IPS-NIHi11 (cell line): ENCODE measurements at places on chromosomes 6 and 20.
A peak's percentile ranks its signal among the peaks of the same experiment; 100 is the strongest.

GRCh38 chr20:19947611-19948264 is 69.4 kb upstream of the NAA20 start:
- DNase-seq: peak; percentile 54

DNA sequence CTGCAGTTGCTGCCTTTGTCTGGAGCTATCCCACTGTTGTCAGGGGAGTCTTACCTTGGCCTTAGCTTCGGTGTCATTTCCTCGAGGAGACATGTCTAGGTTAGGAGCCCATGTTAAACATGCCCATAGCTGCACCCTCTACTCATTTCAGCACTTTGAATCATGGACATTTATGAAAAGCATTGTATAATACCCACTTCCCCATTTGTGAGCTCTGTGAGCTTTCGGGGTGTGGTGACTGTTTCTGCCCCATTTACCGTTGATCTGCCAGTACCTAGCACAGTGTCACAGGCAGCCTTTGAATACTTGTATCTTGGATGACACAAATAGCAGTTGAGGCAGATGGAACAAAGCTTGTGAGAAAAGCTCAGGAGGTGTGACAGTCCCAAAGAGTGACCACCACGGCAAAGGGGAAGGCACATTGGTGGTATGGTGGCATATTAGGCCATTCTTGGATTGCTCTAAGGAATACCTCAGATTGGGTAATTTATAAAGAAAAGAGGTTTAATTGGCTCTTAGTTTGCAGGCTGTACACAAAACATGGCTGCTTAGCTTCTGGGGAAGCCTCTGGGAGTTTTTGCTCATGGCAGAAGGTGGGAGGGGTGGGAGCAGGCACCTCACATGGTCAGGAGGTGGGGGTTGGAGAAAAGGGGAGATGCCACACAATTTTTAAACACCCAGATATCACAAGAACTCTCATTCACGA is 42.0 kb downstream of the JARID2 start:
- DNase-seq: no peak

DNA sequence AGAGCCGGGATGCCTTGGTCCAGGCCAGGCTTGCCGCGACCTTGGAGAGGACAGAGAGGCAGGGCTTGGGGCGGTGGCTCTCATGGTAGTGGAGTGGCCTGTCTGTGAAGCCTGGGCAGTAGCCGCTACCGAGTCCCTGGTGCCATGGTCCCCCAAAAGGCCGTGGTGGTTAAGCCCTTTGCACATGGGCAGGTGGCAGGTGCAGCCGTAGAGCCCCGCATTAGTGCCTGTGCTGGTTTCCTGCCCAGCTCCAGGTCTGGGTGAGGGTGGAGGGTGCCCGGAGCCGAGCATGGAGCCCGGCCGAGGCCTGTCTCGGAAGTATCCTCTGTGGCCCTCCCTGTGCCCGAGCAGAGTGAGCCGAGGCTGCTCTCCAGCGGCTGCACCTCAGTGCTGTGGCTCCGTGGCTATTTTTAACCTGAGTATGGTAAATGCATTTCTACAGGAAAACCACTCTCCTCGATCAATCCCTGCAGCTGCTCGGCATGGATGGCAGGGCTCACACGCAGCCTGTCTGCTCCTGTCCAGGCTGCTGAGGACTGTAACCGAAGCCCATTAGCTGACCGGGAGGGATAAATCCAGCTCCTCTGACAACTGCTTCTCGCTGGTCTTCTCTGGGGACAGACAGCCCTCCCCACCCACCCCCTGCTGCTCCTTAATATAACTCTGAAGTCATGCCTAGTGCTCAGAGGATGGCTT is 36.3 kb upstream of the GATA5 start:
- no peak for DNase-seq

- no peak for DNase-seq
Measured at GRCh38 chr6:142881290-142881689, 63.7 kb downstream of the HIVEP2 start.

DNA sequence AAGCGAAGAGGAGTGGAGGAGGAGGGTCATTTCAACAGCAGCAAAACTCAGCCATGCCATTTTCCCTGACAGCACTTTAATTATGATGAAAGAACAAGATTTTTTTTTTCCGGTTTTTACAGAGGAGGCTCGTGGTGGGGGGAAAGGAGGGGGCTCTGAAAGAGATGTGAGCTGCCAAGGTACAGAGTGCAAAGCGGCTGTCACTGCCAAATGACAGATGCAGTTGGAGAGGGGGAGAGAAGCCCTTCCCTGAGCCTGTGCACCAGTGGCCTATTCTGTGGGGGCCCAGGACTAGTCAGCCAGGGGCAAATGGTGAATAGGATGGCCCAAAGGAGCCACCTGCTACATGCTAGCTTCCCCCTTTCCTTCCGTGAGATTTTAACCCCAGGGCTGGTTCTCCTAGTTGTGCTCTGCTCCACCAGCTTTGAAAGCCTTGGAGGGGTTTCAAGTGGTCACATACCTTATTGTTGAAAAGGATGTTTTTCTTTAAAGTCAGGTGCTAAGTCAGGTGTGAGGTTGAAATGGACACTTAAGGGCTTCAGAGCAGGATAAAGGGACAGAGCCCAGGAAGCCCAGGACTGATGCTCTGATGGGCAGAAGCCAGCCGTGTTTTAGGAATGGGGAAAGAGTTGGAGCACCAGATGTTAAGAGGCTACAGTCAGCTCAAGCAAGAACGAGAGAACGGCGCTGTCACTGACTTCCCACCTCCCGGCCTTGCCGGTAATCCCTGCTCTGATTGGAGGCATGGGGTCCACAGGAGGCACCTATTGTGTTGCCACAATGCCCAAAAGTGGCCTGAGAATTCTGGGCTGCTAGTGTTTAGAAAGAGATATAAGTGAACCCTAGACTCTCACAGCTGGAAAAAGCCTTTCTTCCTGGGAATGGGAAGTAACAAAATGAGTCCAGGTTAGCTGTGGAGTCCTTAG is 24.8 kb downstream of the GNAS start:
- no peak for DNase-seq

GRCh38 chr6:30154709-30155519 is 6.1 kb downstream of the TRIM10 start:
- no peak for DNase-seq
